GM03348 (cell line): ENCODE measurements at places on chromosomes 1 and 21.
A peak's percentile ranks its signal among the peaks of the same experiment; 100 is the strongest.

DNA sequence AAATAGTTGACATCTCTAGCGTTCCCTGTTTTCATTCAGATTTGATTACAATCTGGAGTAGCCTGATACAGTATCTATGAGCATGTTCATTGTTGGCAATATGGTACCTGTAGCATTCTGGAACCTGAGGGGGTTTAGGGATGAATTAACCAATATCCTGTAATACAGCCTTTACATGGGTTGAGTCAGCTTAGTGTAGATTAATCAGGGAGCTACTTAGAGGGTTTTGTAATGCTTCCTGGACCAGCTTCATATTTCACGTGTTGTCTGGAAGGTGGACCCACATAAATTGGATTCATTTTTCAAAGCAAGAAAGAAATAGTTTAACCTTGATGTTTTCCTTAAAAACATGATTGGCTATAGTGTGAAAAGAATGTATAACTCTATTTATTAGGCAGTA lies 3.6 kb downstream of the OTUD3 start:
- peak; percentile 12 for DNase-seq

- DNase-seq, result no peak
These were observed 58.1 kb downstream of the NME7 start for GRCh38 chr1:169309178-169310166.

DNA sequence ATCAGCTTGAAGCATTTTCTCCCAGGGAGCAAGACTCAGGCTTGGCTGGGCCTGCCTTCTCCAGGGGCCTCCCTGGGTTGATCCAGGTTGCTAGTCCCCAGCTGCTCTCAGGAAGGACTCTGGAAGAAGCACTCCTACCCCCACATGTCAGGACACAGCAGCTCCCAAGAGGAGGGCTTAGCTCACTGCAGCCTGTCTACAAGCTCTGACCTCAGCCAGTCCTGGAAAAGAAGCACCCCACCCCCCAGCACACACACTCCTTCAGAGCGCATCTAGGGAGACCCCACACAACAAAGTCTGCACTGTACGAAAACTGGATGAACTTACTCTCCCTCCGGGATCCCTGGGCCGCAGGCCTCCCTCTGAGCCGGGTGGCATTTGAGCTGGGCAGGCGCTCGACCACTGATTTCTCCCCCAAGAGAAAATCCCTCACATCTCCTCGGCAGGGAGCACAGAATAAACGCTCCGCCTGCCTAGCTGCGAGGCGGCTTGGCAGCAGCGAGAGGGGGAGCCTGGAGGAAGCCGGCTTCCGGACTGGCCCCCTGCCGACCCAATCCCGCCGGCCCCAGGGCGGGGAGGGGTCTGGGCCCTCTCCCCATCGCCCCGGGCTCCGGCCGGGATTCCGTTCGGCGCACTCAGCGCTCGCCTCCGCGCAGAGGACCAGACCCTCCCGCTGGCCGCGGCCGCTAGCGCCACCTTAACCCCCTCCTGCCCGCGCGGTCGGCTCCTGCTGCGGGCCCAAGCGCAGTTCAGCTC lies at the start of gene KCNA2:
Gene KCNA2 (minus strand): TSS at position 458 of the 756 bp plus-strand sequence. CDS start 1,576 bp downstream, outside the sequence.
- DNase-seq, result peak; percentile 47

- DNase-seq, result no peak
These were observed 3.0 kb downstream of the GPR61 start for GRCh38 chr1:109542657-109543056.

- no peak for DNase-seq
These were observed 15.2 kb upstream of the FGR start for GRCh38 chr1:27650171-27650538.

- DNase-seq, result no peak
These were observed 33.8 kb downstream of the PATJ start for GRCh38 chr1:61776091-61776490.

- DNase-seq, result no peak
These were observed 37.1 kb downstream of the TMED5 start for GRCh38 chr1:93143136-93143535.

- no peak for DNase-seq
These were observed 824.6 kb upstream of the NEGR1 start for GRCh38 chr1:73106931-73107330.

DNA sequence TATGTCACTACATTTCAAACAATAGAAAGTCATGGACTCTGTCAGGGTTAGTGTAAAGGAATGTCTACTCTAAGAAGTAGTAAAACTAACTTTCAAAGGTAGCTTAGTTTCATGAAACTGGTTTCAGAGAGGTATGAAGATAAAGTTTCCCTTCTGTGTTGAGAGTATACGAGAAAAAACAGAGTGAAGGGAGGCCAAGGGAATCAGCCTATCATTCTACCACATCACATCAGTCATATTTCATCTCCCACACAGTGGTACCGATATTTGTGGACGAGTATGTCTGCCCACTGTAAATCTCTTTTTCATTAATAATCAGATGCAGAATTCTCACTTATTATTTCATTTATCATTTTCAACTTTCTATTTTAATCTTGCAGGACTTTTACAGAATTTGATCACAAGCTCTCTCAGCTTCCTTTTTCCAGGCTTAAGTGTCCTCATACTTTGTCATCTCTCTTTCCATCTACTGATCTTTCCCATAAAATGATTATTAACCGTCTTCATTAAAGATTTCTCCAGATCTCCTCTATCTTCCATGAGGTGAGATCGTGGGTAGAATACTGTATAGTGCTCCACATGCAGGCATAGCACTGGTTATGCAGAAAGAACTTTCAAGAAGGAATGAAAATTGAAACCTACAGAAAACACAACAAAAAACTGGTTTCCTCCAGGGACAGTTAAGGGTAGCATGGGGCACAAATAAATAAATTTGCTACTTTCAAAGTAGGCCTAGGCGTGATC lies 11.5 kb upstream of the IFI16 start:
- no peak for DNase-seq

DNA sequence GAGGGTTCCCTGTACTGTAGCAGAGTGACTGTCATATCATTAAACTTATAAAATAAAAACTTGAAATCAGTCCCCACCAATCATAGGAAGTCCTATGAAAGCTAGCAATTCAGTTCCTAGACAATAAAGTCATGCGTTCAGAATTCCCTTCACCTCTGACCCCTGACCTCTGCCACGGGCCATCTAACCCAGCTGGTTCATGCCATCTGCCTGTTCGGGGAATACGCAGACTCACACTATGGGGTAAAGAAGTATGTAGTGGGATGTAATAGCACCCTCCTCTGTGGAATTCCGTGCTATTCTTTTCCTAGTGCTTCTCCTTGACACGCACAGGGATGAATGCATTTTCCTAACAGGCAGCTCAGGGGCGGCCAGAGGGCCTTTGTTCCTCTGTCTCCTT lies 2.1 kb downstream of the GSTM4 start:
- no peak for DNase-seq

DNA sequence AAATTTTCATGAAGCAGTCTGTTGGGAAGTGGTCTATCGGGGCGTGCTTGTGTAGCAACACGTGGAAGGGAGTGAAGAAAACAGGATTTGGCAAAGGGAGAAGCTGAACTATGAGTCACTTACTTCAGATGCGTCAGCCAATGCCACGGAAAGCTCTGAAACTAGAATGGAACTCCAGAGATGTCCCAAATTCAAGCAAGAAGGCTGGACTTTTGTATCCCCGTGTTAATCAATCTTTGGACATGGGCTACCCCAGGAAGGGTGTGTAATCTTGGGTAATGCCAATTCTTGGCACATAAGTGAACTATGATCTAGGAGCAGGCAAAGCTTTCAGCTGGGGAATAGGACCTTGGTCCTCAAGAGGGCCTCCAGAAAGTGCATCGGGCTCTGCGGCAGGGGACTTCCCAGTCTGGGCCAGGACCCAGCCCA lies 102.6 kb downstream of the ADSS2 start:
- peak; percentile 65 for DNase-seq

GRCh38 chr1:29861446-29861845 lies 625.1 kb downstream of the PTPRU start:
- DNase-seq, result no peak

GRCh38 chr1:216766633-216767327 lies 43.6 kb upstream of the ESRRG start:
- DNase-seq, result no peak

DNA sequence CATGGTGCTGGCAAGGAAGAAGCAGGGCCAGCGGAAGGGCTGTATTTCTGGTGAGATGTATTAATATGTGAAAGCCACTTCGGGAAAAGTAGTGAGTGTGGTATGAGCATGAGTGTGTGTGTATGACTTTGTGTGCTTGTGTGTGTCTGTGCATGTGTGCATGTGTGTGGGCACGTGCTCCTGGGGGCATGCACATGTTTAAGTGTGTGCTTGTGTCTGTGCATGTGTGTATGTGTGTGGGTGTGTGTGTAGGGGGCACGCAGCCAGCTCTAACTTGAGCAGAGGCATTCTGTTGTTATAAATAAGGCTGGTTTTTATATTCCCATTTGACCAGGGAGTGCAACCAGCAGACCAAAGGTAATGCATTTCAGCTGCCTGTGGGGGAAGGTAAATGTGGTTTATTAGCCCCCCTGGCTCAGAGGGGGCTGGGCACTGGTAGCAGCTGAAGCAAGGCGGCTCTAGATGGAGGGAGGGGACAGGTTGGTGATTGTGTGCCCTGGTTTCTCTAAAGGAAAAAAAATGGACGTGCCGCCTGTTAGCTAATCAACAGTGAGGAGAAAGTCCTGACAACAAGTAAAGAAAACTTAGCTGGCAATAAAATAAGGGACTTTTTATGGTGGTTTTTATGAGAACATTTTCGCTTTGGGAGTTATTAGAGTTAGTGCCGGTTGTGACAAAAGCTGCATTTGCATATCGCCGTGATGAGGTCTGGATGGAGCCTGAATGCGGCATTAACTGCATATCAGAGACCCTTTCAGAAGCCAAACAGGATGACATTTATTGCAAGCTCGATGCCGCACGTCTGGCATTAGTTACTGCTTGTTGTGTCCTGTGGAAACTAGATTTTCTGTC lies 180.1 kb downstream of the CAMTA1 start:
- DNase-seq, result no peak

DNA sequence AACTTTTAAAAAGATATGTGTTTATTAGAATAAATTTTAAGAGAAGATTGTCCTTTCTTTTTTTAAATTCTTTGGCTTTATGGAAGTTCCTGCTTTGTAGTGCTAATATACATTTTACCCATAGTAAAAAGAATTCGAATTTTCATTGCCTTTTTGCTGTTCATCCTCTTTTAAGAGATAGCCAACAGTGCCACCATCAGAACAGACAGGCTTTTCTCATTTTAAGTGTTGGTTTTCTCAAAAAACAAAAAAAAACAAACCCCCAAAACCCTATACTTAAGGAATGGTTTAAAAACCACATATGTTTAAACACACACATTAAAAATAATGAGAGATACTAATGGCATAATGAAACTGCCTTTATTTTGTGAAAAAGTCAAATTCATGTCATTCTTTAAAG lies 118.8 kb downstream of the NEK7 start:
- DNase-seq, result no peak

- DNase-seq, result no peak
These were observed 112.6 kb downstream of the PAX7 start for GRCh38 chr1:18743233-18743632.

- DNase-seq, result no peak
These were observed 13.4 kb downstream of the NHLH2 start for GRCh38 chr1:115827452-115828044.

DNA sequence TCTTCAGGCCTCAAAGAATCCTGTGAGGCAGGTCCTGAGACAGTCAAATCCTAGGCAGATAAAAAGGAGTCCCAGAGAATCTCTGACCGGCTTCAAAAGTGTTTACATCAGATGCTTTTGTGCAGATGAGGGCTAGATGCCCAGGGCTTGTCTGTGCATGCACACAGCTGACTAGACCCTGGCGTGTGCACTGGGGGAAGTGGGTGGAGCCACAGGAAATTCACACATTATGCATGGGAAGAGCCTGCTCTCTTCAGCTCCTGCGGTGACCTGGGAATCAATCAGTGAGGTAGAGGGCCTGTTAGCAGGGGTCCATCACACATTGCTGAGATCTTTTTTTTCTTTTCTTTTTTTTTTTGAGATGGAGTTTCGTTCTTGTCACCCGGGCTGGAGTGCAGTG lies 36.6 kb upstream of the NHLH2 start:
- DNase-seq, result no peak

DNA sequence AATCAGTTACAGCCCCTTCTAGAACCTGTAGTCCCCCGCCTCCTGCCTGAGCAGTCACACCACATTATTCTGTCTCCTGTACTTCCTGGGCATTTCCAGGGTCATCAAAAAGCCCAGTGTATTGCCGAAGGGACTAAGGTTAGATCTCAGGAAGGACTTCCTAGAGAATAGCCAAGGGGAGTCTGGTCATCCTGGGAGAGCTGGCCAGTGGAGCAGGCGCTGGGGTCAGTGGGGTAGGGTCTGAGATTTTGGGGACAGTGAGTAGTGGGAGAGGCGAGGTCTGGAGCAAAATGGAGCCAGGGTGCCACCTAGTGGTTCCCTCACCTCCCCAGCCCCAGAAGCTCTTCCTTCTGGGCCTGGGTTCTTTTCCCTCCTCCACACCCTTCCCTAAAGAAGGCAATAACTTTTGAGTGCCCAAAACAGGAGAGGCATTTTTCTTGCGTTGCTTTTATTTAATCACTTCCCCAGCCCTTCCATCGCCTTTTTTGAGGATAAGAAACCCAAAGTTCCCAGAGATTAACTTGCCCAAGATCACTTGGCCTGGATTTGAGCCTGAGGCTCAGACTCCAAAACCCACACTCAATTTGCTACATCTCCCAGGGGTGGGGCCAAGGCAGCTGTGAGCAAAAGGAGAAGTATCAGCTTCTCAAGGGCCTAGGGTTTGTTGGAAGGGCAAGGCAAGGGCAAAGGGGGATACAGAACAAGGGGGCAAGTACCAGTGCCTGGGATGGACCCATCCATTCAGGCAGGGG lies 7.3 kb upstream of the PMVK start:
- DNase-seq, result peak; percentile 69

- DNase-seq, result no peak
These were observed at the start of gene AQP10 for GRCh38 chr1:154320882-154321608. TSS of gene AQP10 (plus strand) at chr1:154321093. CDS start at chr1:154321156, 63 bp downstream.

DNA sequence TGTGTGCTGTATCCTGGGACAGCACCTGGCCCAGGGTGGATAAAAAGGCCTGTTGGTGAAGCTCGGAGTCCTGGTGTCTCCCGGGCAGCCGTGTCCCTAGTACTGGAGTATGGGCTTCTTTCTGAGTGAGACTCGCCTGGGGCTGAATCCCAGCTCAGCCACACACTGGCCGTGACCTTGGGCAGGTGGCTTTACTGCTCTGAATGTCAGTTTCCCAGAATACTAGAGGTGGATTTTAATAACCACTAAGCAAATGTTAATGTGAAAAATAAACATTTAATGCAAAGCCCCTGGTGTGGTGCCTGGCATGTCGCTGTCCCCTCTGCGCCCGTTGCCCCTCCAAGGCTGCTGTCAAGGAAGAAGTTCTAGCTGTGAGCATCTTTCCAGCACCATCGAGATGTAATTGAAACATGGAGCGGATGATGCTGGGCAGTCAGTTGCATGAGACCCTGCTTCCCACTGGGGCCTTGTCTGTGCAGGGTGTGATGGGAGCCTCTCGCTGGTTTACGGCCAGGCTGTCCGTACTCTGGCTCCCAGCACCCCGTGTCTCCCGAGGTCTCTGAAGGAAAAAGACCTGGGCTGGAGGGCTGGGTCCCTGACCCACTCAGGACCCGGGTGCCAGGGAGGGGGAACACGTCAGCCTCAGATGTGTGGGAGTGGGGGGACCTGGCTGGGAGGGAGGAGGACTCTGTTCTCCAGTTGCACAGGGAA lies 527.8 kb downstream of the MATN1 start:
- no peak for DNase-seq

GRCh38 chr1:58855274-58856165 lies 71.7 kb upstream of the JUN start:
- DNase-seq, result no peak
